ENCODE measurements at places on chromosomes 3 and 15. TPM values are rescaled to one million over a fixed set of nuclear protein-coding genes. Genes with fewer than 3 reads are reported as not detected.

- no peaks in the 10 kb centered on the region for H3K36me3 ChIP-seq
- no peaks in the 10 kb centered on the region for H3K27me3 ChIP-seq
Measured at GRCh38 chr3:138046955-138047354, 37.0 kb downstream of the CLDN18 start.

GRCh38 chr15:90918835-90919234 lies 13.5 kb downstream of the HDDC3 start:
- no peak for DNase-seq
- no peak overlapping the region for H3K4me3 ChIP-seq
- H3K36me3 ChIP-seq = peaks cover 3% of the 10 kb centered on the region
- H3K27me3 ChIP-seq = no peaks in the 10 kb centered on the region
- H3K4me1 ChIP-seq = peaks cover 20% of the 10 kb centered on the region

DNA sequence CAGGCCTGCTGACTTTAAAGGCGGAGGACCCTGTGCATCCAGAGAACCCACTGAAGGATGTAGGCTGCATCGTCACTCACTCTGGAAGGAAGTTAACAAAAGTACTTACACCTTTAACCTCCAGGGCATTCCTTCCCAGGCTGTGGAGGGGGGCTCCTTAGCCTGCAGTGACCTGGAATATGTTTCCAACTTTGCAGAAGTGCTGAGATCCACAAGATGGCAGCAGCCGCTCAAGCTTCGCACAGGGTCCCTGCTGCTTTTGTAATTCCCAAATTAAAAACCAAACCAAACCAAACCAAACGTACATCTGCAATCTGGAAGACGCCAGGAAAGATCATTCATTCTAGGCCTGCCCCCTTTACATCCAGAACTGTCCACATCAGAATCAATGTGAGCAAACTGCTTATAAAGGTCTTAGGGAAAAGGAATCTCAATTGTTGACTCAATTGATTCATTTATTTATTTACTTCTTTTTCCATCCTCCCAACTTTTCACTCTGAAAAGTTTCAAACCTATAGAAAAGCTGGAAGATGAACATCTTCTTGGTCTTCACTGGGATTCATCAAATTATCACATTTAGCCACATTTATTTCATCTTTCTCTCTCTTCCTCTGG lies 70.5 kb upstream of the KLHL25 start:
- H3K36me3 ChIP-seq = no peaks in the 10 kb centered on the region
- DNase-seq = no peak
- no peaks in the 10 kb centered on the region for H3K4me1 ChIP-seq
- no peak overlapping the region for H3K4me3 ChIP-seq

GRCh38 chr15:89664441-89665350 lies 9.4 kb upstream of the KIF7 start:
- H3K4me1 ChIP-seq = peaks cover 12% of the 10 kb centered on the region
- H3K4me3 ChIP-seq = peak overlapping the region; percentile 56
- no peaks in the 10 kb centered on the region for H3K27me3 ChIP-seq
- DNase-seq = no peak

Gene CLASP2
- 78.2 TPM for total RNA-seq

Gene GPR15
- total RNA-seq = not detected
